ENCODE measurements at places on chromosomes 2 and 18.
A peak's percentile ranks its signal among the peaks of the same experiment; 100 is the strongest.

GRCh38 chr2:150234787-150235446 is 252.6 kb downstream of the RND3 start:
- DNase-seq = no peak

- DNase-seq = no peak
These were observed 349.1 kb downstream of the ANAPC1 start for GRCh38 chr2:111534910-111535352.

DNA sequence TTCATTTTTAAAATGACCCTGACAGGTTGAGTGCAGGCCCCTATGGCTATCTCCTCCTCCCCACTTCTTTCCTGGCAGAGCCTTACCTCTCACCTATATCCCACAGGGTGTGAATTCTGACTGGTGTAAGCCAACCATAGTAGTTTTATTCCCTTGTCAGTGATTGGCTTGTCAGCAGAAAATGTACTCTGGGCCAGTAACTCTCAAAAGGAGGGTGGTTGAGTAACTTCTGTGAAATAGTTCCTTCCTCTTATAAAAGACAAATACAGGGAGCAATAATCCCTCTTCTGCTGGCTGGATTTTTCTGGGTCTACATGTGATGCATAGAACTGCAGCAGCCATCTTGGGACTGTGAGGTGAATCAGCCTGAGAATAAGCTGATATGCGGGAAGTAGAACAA is 83.4 kb downstream of the RAPH1 start:
- no peak for DNase-seq

GRCh38 chr2:217539126-217539525 is 463.7 kb downstream of the TNS1 start:
- DNase-seq = no peak

DNA sequence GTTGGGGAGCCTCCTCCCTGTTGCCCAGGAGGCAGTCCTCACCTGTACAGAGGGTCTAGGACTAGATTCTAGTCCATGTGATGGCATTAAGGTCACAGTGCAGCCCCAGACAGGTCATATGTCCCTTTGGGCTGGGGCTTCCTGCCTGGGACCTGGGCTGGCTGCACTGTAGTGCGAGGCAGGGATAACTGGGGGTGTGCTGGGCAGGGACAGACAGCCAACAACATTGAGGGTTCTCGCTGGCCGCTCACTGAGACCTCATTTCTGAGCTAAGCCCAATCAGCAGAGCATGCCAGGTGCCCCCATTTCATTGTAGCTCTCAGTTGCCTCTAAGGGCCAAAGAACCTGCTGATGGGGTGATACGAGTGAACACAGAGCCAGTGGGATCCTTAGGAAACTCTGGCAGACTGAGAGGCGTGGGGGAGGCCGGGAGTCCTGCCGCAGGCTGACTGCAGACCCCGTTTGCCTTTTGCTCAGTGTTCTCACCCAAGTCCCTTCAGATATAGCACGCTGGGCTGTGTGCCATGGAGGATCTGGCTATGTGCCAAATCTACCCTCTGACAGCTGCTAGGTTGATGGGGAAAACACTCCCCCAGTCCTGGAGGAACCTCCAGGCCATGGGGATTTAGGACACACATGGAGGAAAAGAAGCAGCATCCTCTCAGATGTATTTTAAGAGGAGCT is 51.9 kb downstream of the DYSF start:
- DNase-seq = no peak

DNA sequence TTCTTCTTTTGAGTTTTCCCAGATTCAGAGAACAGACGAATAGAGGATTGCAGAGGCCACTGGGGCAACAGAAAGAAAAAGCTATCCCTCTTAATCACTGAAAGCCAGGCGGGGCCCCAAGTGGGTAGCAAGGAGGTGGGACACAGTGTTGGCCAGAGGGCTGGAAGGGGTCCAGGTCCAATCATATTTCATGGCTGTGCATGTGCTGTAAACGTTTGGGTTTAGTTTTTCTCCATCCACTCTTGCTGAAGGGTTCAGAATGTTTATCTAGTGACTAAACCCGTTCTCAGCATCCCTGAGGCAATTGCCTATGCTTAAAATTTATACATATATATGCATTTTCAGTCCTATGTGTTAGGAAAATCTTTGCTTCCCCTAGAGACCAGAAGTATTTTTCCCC is 99.4 kb upstream of the EPHA4 start:
- DNase-seq = no peak

DNA sequence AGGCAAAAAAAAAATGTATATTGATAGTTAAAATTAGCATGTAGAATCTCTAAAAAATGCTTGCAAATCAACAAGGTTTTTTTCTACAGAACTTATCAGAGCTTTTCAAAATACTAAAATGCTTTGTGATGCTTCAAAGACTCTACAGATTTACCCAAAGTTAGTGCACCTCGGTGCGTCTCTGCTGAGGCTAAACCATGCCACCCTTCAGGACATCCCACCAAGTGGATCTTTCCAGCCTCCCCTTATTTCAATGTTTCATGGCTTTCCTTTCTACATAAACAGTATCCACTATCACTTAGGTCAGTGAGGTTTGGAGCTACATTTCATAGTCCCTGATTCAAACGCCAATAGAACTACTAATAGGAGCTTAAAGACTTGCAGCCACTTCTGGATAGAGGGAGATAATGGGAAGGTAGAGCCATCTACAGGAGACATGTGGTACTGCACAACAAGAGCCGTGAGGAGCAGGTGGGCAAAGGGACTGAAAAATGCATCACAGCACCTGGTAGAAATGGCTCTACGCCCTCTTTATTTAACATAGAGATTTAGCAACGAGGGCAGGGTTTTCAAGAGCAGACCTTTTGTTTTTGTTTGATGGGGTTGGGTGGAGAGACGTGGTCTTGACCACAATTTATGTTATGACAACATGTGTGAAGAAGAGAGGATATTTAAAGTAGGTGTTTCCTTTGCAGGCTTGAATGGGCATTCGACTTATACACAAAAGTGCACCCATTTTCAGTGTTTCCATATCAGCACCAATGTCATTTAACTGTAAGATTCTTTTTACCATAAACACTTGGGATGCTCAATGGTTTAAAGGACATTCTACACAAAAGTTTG is 56.1 kb upstream of the SLC35G4 start:
- DNase-seq = peak; percentile 37

DNA sequence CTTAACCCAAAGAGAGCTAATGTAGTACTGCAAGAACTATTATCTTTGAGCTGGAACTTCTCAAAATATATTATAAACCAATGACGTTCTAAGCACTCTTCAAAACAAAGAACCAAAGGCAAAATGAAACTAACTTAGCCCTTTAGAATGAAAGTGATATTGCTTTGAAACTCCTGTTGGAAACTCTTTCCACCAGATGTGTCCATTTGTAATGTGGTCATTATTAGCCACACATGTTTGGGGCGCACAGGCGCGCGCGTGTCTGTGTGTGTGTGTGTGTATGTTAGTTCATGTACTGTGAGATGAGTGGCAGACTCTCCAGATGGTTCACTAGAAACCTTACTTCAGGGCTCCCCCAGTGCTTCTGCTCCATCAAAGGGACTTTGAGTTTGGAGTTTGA is 323.4 kb downstream of the BCL11A start:
- no peak for DNase-seq

DNA sequence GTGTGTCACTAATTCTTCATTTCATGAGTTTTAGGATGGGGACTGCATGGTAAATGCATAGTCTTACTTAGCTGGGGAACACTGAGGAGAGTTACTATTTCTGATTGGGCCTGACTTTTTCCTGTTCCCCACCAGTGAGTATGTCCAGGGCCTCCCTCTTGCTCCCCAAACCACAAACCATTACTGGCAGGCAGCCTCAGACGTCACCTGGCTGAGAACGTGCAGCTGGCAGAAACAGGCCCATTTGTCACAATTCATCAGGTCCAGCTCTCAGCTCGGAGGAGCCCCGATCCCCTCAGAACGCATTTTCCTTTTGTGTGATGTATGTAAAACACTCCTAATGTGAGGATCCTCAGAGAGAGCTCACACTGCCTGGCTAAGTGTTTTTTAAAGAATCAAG is 71.7 kb upstream of the SIX3 start:
- DNase-seq = no peak

- no peak for DNase-seq
These were observed 146.4 kb downstream of the FTCDNL1 start for GRCh38 chr2:199704358-199705238.

DNA sequence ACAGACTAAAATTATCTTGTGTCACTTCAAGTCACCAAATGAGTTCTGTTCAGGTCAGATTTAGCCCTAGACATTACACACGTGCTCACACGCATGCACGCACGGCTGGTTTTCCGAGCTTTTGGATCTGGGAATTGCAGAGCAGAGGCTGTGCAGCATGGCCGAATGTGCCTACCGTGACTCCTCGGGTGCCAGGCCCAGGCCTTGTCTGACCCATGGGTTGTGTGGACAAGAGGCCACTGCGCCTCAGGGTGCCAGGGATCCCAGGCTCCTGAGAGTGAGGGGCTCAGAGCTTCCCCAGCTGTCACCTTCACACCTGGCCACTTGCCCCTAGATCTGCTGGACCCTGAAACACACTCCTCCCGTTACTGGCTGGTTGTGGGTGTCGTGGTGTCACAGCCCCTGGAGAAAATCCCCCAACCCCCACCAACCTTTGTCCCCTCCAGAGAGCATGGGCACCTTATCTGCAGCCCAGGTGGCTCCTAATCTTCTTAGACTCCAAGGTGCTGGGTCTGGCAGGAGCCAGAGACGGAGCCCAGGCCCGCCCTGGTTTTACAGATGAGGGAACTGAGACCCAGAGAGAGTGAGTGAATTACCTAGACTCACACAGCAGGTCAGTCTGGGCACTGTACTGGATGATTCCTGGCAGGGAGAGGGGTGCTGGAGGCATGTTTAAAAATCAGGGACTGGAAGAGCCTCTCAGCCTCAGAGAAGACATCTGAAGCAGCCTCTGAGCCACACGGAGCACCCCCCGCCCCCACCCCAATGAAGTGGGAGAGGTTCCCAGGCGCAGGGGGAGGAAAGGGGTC is 56.8 kb downstream of the ATOH8 start:
- DNase-seq = no peak

- no peak for DNase-seq
These were observed 202.9 kb downstream of the NDUFA10 start for GRCh38 chr2:239822146-239822831.

DNA sequence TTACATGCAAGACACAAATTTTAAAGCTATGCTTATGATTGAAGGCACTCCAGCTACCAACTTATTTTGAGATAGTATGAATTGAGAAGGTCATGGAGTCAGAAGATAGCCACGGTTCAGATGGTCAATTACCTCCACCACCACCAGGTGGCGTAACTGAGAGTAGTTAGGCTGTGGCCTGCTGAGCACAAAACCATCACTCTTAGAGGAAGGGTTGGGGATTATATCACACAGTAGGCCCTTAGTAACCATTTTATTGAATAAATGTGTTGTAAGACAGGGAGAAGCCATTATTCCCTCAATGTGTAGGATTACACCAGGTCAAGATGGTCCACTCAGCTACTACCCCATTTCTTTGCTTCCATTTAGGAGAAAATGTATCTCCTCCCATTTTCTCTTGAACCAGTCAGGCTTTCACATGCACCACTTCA is 18.8 kb downstream of the KLHL41 start:
- DNase-seq = peak; percentile 75

DNA sequence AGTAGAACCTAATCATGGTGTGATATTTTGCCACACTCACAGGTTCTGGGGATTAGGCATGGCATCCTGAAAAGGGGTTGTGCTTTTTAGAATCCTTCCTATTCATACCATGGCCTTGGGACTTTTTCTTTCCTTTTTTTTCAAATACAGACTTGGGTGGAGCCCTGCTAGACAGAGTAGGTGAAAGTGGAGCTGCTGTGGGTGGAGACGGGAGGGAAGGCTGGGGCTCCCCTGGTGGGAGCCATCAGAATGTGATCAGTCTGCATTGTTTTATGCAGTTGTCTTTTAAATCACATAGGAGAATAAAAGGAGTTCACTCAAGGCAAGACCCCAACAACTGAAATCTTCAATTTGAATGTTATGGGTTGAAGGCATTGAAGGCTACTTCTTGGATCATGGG is 130.2 kb downstream of the VAPA start:
- no peak for DNase-seq

DNA sequence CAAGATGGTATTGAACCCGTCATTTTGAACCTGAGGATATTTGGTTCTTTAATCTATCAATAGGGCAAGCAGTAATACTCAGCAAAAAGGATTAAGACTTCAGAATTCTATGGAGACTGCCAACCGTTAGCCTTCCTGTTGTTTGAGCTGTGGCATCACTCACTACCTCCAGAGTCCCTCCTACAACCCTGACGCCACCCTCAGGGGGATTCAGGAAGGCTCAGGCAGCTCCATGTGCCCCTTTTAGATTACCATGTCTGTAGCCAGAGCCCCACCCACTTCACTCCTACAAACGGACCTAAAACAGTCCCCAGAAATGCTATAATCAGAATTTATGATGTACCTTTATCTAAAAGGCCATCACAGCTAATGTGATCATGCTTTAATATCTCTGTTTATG is 172.9 kb downstream of the EPHA4 start:
- DNase-seq = no peak

- no peak for DNase-seq
These were observed 82.5 kb downstream of the TMEM247 start for GRCh38 chr2:46561731-46562450.

- no peak for DNase-seq
These were observed 424.3 kb downstream of the DCC start for GRCh38 chr18:52764316-52764715.

DNA sequence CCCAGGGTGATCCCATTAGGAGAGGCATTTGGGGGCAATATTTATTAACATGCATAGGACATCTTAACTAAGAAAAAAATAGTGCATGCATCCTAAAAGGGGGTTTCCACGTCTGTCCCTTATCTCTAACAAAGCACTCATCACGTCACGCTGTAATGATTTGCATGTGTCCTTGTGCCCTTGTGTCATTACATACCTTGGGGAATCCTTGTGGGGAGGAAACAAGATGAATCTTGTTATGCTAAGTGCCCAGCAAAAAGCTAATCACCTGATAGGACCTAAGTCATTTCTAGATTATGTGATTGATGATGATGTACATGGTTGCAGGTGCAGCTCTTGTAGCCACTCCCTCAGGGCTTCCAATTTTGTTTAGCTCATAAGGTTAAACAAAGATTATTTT is 250.9 kb downstream of the FBXO15 start:
- no peak for DNase-seq
